ENCODE measurements at places on chromosomes 6 and 20.

DNA sequence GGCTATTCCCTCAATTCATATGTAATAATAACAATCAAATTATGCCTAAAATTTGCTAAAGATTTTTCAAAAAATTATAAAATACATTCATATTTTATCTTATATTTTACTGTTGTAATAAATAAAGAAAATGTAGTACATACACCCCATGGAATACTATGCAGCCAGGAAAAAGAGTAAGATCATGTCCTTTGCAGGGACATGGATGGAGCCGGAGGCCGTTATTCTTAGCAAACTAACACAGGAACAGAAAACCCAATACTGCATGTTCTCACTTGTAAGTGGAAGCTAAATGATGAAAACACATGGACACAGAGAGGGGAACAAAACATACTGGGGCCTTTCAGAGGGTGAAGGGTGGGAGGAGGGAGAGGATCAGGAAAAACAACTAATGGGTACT, 584.2 kb upstream of the MMS22L start:
- no peak for DNase-seq

- no peak for DNase-seq
Observed at GRCh38 chr6:16402581-16402900, 164.2 kb downstream of the GMPR start.

GRCh38 chr20:36183155-36183944, 28.8 kb downstream of the EPB41L1 start:
- DNase-seq, result no peak

- DNase-seq, result no peak
Observed at GRCh38 chr6:56314683-56315523, 67.5 kb upstream of the COL21A1 start.

- no peak for DNase-seq
Observed at GRCh38 chr6:91506509-91506908, 919.6 kb upstream of the MAP3K7 start.

GRCh38 chr6:55198715-55199114, 24.4 kb downstream of the HCRTR2 start:
- DNase-seq, result no peak

GRCh38 chr20:40506537-40506939, 182.5 kb downstream of the MAFB start:
- DNase-seq, result no peak

GRCh38 chr6:96246563-96246962, 230.8 kb downstream of the FUT9 start:
- DNase-seq, result no peak

- no peak for DNase-seq
Observed at GRCh38 chr6:26217714-26218075, 130.5 kb downstream of the HFE start.

DNA sequence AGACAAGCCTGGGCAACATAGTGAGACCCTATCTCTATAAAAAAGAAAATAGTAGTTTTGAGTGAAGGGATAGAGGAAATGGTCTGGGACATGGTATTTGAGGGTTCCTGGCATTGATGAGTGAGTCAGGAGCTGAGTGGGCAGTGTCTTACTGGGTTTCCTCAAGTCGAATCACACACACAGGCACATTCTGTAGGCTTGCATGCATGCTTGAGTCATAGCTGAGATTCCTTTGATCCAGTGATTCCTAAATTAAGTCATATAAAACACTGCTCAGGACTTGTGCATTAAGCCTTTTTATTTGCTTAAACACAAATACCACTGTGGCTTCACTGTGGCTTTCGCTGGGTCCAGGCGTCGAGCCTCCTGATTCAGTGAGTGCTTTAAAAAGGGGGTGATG, 71.8 kb upstream of the TMEM181 start:
- no peak for DNase-seq

DNA sequence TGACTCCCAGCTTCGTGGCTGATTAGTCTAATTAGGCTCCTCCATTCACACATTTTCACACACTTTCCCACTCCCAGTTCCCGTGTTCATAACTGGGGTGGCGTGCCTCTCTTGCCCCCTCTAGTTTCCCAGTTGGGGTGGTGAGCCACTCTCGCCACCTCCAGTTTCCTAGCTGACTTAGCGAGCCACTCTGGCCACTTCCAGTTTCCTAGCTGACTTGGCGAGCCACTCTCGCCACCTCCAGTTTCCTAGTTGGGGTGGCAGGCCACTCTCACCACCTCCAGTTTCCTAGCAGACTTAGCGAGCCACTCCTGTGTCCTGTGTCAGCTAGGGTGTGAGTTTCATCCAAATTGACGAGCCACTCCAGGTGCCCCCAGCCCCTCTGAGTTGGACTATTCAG, 7.4 kb upstream of the GMPR start:
- DNase-seq, result no peak

DNA sequence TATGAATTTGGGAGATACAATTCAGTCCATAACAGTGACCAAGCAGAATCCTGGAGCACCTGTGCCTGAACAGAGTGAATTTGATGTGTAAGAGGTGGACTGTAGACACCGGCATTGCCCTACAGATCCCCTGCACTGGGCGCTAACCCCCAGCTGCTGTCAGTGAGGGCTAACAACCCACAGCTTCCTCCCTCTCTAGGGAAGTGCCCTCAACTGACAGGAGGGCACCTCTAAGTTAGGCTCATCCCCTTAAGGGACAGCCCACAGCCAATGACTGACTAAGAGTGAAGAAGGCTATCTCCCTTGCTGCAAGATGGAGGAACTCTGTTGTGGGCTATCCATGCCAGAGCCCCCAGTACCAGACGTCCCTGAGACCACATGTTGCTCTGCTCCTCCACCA, 15.3 kb upstream of the BPIFB1 start:
- DNase-seq, result no peak

GRCh38 chr20:24799971-24800580, 149.0 kb upstream of the CST7 start:
- no peak for DNase-seq

GRCh38 chr6:28794175-28795002, 129.4 kb downstream of the TRIM27 start:
- DNase-seq, result no peak

DNA sequence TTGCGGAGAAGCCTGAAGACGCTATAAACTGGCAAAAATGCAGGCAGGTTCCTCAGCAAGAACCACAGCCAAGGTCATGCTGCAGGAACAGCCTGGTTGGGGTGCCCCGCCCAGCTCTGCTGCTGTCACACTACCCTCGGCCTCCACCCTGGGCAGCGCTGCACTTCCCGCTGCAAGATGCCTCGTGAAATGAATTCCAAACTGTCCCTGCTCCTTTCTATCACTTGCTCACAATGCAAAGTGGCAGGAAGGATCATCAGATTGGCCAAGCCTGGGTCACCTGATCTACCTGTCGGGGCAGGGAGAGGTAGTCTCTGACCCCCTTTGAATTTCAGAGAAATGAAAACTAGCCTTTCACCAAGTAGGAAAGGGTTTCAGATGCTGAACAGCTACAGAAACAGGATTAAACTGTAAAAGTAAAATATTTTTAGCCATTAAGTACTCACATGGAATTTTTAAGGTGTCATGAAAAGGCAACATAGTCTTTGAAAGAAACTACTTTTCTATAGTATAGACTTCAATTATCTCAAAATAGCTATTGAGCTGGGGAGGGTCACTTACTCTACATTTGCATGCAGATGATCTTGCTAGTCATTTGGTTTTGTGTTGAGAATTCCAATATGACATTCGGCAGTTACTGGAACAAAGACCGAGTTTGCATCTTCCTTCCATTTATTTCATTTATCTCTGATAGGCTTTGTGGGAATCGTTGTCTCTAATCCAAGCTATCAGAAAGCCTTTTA, 236.4 kb upstream of the ASCC3 start:
- no peak for DNase-seq

GRCh38 chr20:825710-826421, 7.6 kb upstream of the FAM110A start:
- no peak for DNase-seq

DNA sequence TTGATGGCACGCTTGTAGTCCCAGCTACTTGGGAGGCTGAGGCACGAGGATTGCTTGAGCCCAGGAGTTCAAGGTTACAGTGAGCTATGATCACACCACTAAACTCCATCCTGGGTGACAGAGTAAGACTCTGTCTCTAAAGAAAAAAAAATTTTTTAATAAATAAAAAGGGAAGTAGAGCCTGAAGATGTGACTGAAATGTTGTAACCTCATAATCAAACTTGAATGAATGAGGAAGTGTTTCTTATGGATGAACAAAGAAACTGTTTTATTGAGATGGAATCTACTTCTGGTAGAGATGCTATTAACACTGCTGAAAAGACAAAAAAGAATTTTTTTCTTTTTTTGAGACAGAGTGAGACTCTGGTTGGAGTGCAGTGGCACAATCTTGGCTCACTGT, 6.7 kb downstream of the MAK start:
- no peak for DNase-seq

DNA sequence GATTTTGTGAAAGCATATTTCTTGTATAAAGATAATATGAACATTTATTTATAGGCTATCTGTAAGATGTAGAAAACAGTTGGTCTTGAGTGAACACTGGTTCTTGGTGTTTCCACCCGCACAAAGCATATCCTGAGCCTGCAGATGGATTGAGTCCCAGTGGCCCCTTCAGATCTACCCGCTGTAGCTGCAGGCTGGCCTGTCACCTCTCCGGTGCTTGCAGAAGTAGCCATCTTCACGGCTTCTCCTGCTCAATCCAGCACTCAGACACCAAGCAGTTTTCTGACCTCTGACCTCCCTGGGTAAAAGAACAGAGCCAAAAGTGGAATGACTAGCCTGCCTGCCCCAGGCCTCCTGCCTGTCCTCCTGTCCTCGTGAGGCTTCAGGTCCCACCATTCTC, 22.7 kb downstream of the LYRM2 start:
- DNase-seq, result no peak

GRCh38 chr6:7201732-7202541, 94.2 kb downstream of the RREB1 start:
- no peak for DNase-seq

DNA sequence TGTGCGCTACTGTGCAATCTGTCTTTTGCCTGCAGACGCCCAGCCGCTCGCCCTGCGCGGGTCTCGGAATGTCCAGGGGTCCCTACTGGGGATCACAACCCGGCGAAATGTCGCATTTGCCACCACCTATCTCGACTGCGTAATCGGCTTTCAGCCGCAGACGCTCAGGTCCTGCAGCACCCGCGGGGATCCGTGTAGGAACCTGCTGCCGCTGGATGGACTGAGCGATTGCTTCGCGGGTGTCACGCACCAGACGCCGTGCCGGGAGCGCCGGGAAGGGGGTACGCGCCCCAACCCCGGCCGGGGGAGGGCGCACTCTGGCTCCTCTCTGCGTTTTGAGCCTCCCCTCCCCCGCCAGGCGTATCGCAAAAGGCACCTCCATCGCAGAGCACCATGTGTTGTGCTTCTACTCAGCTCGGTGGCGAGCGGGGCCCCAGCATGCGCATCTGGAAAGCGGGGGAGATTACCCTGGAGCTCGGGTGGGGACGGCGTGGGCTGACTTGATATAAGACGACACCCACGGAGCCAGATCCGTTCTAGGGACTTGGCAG, 747 bp upstream of the PTPRA start:
- DNase-seq, result peak; percentile 66

GRCh38 chr6:33897189-33897780, 93.5 kb upstream of the MLN start:
- DNase-seq, result no peak

- no peak for DNase-seq
Observed at GRCh38 chr6:125001684-125002405, 39.6 kb downstream of the RNF217 start.

DNA sequence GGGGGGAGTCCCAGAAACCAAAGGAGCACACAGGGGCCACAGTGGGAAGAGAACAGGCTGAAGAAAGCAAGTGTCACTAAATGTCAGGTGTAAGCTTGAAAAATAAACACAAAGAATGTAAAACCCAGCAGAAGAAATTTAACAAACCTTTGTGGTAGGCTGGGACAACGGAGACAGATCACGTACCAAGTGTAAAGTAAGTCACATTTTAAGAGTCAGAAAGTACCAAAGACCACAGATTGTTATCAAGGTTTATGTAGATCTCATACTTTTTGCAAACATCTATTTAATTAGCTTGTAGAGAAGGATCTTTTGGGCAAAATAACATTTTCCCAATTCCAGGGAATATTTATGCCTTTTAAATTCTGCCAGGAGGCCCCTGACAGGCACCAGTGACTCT, 1.6 kb downstream of the CLIC5 start:
- no peak for DNase-seq

- no peak for DNase-seq
Observed at GRCh38 chr6:1787894-1788293, 178.2 kb downstream of the FOXC1 start.

- no peak for DNase-seq
Observed at GRCh38 chr6:168400037-168400436, 40.9 kb upstream of the SMOC2 start.

DNA sequence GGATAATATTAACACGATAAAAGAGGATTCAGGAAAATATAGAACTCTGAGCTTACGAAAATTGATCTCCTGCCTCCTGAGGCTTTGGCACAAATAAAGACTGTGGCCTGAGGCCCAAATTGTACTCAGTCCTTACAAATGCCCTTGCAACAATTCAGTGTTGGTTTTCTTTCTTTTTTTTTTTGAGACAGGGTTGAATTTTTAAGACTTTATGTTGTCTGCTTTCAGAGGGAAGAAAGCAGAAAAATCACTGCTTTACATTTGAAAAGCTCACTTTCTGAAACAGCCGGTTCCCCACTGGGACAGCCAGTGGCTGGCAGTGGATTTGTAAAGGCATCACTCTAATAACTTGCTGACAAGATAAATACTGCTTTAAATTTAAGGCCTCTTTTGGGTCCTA, 290.5 kb downstream of the SLC35F1 start:
- no peak for DNase-seq

DNA sequence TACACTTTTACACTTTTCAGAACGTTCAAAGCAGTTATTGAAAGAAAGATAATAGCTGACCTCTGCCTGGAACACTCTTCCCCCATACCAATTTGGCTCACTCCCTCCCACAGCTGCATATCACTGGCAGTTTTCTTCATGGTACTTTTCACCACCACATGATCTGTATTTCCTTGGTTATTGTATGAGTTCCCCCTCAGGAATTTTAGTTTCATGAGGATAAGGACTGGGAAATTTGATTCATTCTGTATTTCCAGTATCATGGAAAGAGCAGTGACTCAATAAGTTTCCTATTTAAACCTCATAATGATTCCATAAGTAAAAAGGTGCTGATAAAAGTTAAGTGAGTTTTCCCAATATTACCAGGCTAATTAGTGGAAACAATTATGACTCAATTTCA, 16.0 kb downstream of the HTR1B start:
- no peak for DNase-seq

GRCh38 chr6:71028236-71028876, 71.5 kb upstream of the B3GAT2 start:
- DNase-seq, result no peak

DNA sequence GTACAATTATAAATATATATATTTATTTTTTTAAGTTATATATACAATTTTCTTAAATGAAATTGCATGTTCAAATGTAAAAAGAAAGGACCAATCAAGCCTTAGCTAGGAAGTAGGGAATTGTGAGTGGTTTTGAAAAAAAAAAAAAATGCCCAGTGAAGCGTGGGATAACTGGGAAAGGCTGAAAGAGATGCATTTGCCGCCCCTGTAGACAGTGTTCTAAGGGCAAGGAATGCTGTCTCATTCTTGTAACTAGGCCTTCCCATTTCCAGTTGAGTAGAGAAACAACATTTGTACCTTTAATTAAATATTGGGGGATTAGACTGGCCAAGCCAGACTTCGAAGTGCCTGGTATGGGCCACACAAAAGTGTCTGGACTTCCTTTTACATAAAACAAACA, 430.1 kb upstream of the SLC35B3 start:
- no peak for DNase-seq

- no peak for DNase-seq
Observed at GRCh38 chr6:77686931-77687330, 34.1 kb downstream of the MEI4 start.

- DNase-seq, result no peak
Observed at GRCh38 chr6:93962566-93962965, 543.2 kb upstream of the EPHA7 start.

GRCh38 chr20:51434580-51435247, 107.8 kb downstream of the NFATC2 start:
- DNase-seq, result no peak

Data from activated CD8-positive, alpha-beta memory T cell treated with anti-CD3 and anti-CD28 coated beads for 1 hour (primary cell).